Activated T-helper 1 cell treated with Interleukin-2 at 50 U/mL for 16 hours (primary cell): ENCODE measurements at places on chromosomes 2 and 18.

GRCh38 chr2:74474481-74474880, 2.0 kb upstream of the MRPL53 start:
- no peak for DNase-seq

DNA sequence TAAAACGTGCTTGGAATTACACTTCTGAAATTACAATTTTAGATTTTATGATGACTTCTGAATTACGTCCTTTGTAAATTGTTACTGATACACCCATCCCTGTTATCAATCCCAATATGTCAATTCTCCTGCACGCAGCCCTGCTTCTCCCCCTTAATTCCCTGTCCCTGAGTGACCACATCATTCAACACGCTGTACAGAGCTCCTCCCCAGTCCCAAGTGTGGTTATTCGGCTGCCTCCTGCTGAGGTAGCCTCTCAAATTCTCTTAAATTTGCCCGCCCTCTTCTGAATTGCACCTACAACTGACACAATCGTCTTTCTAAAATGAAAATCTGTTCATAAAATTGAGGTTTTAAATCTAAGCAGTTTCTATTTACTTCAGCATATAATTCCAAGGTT, 10.1 kb downstream of the SERPINB8 start:
- no peak for DNase-seq

- no peak for DNase-seq
Measured at GRCh38 chr2:24204505-24204904, 29.7 kb downstream of the FAM228A start.

- no peak for DNase-seq
Measured at GRCh38 chr2:45117383-45117782, 108.1 kb upstream of the SIX2 start.

- DNase-seq: no peak
Measured at GRCh38 chr18:32271672-32272208, 81.9 kb downstream of the MEP1B start.

GRCh38 chr18:50465211-50466153, 90.6 kb downstream of the SKA1 start:
- DNase-seq: no peak

DNA sequence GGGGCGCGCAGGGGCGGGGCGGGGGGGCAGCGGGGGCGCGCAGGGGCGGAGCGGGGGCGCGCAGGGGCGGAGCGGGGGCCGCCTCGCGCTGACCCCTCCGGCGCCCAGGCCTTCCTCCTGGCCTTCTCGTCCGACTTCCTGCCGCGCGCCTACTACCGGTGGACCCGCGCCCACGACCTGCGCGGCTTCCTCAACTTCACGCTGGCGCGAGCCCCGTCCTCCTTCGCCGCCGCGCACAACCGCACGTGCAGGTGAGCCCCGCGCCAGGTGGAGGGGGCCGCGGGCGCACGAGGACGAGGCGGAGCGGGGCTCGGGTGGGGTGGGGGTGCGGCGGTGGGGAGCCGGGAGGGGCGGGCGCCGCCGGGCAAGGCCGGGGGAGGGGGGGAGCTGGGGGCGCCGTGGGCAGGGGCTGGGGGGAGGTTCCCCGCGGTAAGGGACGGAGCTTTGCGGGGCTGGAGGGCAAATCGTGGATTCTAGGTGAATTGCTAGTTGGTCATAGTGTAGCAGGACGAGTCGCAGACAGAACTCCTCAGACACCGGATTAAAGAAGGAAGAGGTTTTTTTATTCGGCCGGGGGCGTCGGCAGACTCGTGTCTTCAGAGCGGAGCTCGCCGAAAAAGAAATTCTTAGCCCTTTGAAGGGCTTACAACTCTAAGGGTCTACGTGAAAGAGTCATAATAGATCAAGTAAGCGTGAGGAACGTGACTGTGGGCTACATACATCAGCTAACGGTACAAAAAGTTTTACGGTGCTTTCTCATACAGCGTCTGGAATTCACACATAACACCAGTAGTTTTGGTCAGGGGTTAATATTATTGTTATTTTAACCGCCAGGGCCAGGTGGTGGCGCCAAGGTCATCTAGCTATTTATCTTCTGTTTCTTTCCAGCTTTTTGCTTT, 29.9 kb downstream of the ANO7 start:
- DNase-seq: peak; percentile 9

DNA sequence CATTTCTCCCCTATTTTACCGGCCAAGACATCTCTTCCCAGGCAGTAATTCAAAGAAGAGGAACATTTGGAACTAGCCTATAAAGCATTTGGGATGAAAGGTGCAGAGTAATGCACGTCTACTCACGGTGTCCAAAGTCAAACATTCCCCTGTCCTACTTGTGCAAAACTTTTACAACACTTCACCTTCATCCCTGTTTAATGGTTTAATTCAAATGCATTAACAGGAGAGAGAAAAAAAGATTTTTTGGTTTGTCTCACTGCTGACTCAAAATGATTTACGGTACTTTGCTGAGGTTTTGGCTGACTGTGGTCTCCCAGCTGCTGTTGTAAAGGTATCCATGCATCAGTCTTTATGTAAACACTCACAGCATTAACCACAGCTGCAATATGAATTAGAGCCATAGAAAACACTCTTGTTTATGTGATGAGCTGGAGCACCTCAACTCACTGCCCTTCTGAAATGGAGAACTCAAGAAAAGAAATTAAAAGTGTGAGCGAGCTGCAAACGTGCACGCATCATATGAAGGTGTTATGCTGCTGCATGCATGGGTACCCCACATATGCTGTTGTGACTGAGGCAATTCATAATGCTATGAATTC, 220.5 kb downstream of the PIEZO2 start:
- no peak for DNase-seq
